ENCODE measurements at places on chromosomes 3 and 15. TPM values are rescaled to one million over a fixed set of nuclear protein-coding genes. Genes with fewer than 3 reads are reported as not detected.

The SLC7A14 gene
- total RNA-seq, result 0.17 TPM

The MYL3 gene
- total RNA-seq, result not detected

The TP63 gene
- total RNA-seq, result 0.29 TPM

The BNIP2 gene
- total RNA-seq, result 159 TPM

The NCK1 gene
- 43.2 TPM for total RNA-seq

The CGNL1 gene
- 0.30 TPM for total RNA-seq

The ZPLD1 gene
- total RNA-seq, result not detected

The FAM227B gene
- 4.6 TPM for total RNA-seq

The SAMD7 gene
- total RNA-seq, result not detected

The SLC2A2 gene
- total RNA-seq, result not detected

The ANKRD34C gene
- total RNA-seq, result not detected
